ENCODE measurements at places on chromosomes 3 and 15.

- DNase-seq, result no peak
Observed at GRCh38 chr3:86766331-86766730, 224.6 kb downstream of the VGLL3 start.

DNA sequence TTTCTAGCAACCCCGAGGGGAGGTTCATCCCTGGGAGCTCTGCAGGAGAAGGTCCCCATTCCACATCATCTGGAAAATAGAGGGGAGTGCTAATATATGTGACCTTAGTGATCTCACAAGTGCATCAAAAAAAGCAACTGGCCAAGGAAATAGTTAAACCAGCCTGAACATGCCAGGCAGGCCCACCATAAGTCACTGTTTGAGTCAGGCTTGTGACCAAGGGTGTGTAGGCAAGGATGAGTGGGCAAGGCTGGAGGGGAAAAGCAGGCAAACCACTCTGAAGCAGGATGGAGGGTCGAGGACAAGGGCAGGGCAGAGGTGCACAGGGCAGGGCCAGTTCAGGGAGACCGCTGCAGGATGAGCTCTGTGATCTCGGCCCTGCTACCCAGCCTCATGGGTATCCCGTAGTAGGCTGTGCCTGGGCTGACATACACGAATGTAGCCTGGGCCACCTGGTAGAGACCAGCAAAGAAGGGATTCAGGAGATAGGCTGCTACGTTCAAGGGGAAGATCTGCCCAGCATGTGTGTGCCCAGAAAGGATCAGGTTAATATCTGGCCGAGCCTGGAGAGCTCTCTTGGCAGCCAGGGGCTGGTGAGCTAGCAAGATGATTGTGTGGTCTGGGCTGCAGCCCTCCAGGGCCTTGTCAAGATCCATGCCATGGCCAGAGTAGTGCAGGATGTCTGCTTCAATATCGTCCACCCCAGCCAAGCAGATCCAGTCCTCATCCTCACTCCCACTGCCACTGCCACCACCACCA lies 4.3 kb downstream of the GLB1 start:
- DNase-seq, result no peak

DNA sequence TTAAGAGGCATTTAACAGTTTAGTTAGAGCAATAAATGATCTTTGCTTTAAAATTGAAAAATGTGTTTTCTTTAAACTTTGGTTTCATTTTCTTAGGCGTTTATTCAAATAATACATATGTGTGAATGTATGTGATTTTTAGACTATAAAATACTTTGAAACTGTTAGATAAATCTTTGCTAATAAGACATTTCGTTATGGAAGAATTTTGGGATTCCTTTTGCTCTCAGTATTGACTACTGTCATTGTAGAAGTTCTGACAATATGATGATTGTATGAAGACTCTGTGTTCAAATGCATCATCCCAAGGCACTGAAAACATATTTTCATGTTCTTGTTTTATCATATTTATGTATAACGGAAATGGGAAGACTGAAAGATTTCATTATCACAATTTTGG lies 43.8 kb upstream of the GOLGA8A start:
- no peak for DNase-seq

GRCh38 chr3:77795013-77795412 lies 755.1 kb downstream of the ROBO2 start:
- peak; percentile 54 for DNase-seq

DNA sequence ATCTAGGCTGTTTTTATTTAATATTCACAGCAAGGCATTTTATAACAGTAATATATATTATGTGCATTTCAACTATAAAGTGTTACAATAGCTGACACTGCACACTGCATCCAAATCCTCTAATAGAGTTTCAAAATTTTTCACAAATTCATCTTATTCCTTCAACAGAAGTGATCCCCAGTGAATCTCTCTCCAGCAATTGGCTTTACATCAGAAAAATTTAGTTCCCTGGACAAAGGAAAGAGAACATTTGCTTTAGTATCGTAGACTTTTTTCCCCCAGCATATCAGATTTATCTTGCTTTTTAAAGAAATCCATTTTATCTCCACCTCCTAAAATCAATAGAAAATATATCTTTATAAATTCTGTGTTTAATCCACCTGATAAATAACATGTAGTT lies 868.6 kb downstream of the TBL1XR1 start:
- DNase-seq, result no peak

GRCh38 chr3:110731148-110731547 lies 340.5 kb upstream of the NECTIN3 start:
- DNase-seq, result no peak

DNA sequence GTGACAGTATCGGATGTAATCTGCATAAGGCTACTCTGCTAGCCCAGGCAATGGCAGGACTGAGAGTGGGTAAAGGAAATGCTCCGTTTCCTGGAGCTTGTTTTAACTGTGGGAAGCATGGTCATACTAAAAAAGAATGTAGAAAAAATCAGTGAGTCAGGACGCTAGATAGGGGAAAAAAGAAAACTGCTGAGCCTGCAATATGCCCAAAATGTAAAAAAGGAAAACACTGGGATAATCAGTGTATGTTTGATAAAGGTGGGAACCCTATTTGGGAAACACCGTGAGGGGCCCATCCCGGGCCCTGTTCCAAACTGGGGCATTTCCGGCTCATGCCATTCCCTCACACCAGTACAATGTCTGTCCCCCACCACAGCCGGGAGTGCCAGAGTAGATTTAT lies 775.8 kb downstream of the ZPLD1 start:
- no peak for DNase-seq

GRCh38 chr3:81549388-81549787 lies 212.1 kb downstream of the GBE1 start:
- DNase-seq, result no peak

GRCh38 chr3:2783261-2783660 lies 326.9 kb downstream of the IL5RA start:
- DNase-seq, result no peak

DNA sequence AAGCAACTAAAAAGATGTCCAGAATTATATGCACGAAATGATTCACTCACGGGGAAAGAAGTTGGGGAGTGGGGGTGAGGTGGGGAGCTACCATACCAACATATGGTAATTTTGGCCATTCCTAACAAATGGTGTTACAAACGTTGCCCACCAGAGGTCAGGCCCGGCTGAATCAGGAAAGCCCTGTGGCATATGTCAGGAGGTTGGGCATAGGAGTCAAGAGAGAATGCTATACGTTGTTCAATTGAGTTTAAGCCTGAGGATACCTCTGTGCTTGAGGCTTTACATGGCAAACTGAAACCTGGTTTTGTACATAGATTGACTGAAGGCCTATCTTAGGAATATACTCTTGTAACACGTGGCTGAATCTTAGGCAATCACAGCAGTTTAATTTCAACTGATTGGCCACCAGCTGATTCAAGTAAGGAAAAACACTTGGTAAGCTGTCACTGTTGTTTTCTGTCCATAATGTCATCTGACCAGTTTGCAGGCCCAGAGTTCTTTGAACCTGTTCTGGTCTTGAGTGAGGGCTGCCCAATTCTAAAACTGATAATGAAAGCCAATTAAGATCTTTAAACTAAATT lies 23.4 kb upstream of the SLC2A2 start:
- peak; percentile 78 for DNase-seq

DNA sequence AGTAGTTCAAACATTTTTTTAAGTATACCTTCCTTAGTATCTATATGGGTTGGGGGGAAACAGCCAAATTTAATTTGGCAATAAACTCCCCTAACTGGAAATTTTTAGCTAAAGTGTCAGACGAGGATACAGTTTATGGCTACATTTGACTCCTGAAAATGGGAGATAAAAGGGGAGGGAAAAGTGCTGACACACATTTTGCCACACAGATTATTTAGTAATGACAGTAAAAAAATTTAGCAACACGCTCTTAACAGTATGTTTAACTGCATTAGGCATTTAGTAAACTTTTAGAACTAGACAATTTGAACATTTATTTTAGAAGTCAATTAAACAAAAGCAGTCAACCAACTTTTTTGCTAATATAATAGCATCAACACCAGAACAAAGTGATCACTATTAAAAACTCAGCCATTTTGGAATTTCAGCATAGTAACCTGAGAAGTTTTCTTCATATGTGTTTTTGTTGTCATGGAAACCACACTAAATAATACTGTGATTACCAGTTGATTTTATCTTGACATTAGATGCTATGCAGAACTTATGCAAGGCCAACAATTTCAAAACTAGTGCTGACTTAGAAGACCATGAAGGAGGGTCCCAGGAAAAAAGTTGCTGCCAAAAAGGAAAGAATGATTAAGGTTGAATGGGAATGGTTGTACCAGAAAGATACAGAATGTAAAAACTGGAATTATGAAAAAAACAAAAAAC lies 47.0 kb upstream of the TFG start:
- no peak for DNase-seq

GRCh38 chr3:70530626-70531025 lies 218.2 kb upstream of the MDFIC2 start:
- DNase-seq, result no peak

GRCh38 chr15:69504352-69505040 lies 51.9 kb downstream of the RPLP1 start:
- no peak for DNase-seq

- no peak for DNase-seq
Observed at GRCh38 chr3:194251891-194252560, 99.1 kb downstream of the CPN2 start.

- DNase-seq, result no peak
Observed at GRCh38 chr15:29127506-29128430, 141.9 kb downstream of the NSMCE3 start.

- DNase-seq, result no peak
Observed at GRCh38 chr3:50562861-50563260, 4.7 kb downstream of the C3orf18 start.

DNA sequence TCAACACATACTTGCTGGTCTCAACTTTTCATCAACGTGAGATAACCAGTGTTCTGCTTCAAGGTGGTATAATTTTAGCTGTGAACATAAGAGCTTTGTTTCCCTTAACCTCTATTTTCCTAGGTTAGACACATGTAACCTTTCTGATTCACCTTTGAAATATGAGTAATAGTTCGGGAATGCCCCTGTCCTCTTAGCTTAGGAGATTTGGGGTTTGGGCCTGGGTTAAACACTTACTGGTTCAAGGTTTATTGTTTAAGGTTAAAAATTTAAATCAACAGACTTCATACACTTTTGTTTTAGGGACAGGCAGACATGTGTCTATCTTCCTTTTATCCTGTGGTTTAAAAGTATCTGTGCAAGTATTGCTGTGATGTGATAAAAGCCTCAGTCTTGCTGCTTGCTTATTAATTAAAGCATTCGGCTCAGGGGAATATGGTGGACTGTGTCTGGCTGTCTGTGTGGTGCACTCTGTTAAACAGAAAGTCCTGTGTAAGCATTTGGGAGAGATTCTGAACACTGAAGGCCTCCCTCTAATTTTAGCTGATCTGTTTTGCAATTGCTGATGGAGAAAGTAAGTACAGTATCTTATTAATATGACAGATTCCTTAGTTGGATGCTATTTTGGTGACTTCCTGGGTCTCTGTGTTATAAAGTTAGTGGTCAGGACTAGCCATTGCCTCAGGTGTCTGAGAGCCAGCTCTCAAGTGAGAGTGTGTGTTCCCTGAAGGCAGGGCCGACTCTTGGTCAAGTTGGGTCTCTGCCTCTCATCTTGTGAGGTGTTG lies 81.8 kb downstream of the USP13 start:
- no peak for DNase-seq

DNA sequence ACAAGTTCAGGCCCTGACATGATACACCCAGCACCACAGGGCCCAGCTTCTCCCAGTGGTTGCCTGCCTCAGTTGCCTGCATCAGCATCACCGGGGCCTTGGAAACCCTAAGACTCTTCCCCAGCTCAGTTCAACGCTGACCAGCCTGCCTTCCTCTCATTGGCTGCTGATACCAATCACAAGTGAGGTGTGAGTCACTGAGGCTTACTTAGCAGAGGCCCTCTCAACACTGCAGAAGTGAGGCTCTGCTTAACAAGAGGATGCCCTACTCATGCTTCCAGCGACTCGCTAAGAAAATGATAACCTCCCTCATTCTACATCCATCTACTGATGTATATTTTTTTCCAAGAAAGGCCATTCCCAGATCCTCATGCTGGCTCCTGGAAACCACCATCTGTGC lies 151.9 kb downstream of the ADAMTS17 start:
- no peak for DNase-seq

DNA sequence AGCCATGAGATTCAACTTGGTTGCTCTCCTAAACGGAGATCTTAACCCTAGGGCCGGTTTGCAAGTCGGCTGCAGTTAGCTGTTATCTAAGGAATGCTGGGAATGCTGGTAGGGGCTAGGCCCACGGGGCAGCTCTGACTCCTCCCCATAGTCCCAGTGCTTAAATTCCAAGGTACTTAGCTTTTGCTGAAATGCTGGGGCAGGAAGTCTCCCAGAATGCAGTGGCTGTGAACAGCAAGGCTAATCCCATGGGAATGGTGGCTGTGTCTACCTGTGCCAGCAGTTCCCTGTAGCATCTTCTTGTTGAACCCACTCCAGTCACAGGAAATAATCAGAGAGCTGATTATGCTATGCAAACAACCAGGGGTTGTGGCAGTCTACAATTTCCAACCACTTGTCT lies 102.5 kb upstream of the TJP1 start:
- DNase-seq, result peak; percentile 40

DNA sequence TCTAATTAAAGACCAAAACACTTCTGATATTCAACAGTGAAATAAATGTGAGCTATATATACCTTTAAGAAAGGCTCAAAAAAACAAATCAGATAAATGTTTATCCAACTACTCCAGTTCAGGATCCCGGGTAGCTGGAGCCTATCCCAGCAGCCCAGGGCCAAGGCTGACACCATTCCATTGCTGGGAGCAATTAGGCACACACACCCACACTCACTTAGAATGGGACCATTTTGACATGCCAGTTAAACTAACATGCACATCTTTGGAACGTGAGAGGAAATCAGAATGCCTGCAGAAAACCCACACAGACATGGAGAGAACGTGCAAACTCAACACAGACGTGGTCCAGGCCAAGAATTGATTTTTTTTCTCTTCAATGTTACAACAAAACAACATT lies 30.0 kb upstream of the PLSCR4 start:
- no peak for DNase-seq

GRCh38 chr3:169475576-169475975 lies 187.9 kb downstream of the MECOM start:
- DNase-seq, result no peak

- DNase-seq, result no peak
Observed at GRCh38 chr3:80234706-80235105, 466.9 kb upstream of the ROBO1 start.

- DNase-seq, result no peak
Observed at GRCh38 chr3:114376516-114377185, 82.8 kb downstream of the TIGIT start.

- peak; percentile 81 for DNase-seq
Observed at GRCh38 chr3:187628169-187628568, 42.0 kb downstream of the SST start.

DNA sequence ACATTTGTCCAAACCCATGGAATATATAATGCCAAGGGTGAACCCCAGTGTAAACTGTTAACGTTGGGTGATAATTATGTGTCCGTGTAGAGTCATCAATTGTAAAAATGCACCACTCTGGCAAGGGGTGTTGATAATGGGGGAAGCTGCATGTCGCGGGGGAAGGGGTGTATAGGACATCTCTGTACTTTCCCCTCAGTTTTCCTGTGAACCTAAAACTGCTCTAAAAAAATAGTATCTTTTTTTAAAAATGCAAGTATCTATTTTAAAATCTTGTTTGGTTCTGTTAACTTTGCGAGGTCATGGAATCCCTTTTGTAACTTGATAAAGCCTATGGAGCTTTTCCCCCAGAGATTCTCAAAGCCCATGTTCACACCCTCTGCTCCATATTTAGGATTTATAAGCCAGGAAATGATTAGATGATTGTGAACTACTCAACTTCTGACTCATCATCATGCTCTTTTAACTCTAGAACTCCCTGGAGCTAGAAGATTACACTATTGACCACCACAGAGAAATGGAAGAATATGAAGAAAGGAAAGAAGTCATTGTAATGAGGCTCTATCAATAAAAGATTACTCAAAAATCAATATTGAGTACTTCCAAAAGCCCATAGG lies 56.1 kb upstream of the C3orf49 start:
- no peak for DNase-seq
